Panc1 (cell line): ENCODE measurements at places on chromosomes 6 and 20.

DNA sequence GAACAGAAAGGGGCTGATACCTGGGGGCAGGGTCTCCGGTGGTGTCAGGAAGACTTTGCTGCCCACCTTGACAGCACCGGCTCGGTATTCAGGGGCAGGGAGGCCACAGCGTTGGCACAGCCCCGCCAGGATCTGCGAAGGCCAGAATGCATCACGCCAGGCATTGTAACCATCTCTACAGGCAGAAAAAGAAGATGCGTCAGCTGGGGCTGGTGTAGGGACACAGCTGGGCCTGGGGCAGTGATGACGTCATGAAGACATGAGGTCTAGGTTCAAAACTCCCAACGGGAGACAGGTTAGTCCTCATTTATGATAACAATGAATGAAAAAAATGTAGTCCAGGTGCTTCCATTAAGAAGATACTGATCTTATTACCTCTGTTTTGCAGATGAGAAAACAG, 22.0 kb downstream of the ERGIC3 start:
- no peak for DNase-seq

- DNase-seq, result no peak
Measured at GRCh38 chr6:104182811-104183210, 676.9 kb downstream of the HACE1 start.

- no peak for DNase-seq
Measured at GRCh38 chr6:42771741-42772100, 10.1 kb upstream of the BICRAL start.

- DNase-seq, result no peak
Measured at GRCh38 chr6:166952567-166953486, 3.5 kb downstream of the RNASET2 start.

DNA sequence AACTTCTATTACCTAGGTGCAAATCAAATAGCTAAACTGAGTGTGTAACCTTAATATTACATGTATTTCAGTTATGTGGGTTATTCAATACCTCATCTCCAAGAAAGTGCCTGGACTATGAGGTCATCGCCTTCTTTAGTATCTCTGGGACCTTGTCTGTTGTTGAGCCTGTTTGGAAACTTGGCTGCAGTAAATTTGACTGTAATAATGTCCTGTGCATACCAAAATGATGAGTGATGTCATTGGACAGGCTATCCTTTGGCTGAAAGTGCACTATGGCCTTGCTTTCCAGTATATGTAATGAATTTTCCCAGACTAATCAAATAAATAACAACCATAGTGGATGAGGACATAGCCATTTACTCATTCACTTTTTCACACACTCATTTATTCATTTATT, 455.1 kb downstream of the ADGRB3 start:
- no peak for DNase-seq
